ENCODE measurements at places on chromosomes 3 and 15. TPM values are rescaled to one million over a fixed set of nuclear protein-coding genes. Genes with fewer than 3 reads are reported as not detected.

DNA sequence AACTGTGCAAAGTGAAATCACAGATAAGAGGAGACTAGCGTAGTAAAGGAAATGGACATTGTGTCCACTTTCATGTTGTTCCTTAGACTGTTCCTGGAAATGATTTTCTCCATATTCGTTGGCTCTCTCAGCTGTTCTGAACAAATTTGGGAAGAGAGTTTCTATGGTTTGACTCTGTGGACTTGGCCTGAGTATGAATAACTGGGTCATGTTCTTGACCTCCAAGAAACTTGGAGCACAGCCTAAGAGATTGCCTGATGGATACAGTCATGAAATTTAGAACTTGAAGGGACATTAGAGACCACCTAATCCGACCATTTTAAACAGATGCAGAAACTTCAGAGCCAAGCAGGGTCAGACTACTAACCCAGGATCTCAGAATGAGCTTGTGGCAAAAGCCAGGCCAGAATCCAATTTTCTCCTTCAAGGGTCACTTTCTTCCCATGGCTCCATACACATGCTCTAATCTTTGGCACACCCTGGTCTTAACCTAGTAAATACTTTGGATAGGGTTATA is 430.4 kb downstream of the RBMS3 start:
- no peaks in the 10 kb centered on the region for H3K4me1 ChIP-seq
- H3K36me3 ChIP-seq: no peaks in the 10 kb centered on the region
- no peak overlapping the region for H3K27ac ChIP-seq
- no peaks in the 10 kb centered on the region for H3K27me3 ChIP-seq
- no peak overlapping the region for H3K4me3 ChIP-seq
- DNase-seq: no peak

DNA sequence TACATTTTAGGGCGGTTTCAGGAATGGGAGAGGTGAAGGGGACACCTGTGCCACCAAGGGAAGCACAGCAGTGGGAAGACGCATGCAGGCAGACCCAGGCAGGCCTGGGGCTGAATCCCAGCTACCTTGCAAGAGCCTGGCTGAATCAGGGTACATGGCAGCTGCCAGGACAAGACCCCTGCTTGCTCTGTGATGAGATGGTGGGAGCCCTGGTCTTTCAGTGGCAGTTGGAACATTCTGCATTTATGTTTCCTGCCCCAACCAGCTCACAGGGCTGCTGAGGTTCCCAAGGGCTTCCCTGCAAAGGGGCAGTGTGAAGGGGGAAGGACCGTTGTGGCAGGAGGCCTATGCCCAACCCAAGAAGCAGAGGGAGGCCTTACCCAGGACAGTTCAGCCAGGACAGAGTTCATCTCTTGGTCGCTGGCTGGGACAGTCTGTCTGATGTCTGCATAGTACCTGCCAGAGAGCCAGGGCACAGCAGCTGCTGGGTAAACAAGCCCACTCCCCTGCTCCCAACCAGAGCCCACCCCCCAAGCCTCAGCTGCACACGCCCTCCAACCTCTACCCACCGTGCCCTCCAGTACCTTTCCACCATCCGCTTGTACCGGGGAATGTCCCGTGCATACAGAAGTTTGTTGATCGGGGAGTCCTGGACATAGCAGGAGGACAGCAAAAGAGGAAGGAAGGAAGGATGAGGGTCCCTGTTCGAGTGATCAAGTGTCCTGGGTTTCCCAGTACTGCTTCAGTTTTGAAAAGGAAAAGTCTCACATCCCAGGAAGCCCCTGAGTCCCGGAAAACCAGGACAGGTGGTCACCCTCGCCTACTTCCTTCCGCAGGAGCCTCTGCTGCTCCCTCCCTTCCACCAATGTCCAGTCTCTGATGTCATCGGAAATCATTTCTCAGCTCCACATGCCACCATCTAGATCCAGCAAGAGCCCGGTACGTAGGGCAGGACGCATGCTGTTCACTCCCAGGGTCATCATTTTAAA is 23.1 kb downstream of the PLXNB1 start:
- H3K27ac ChIP-seq: no peak overlapping the region
- no peaks in the 10 kb centered on the region for H3K27me3 ChIP-seq
- no peak overlapping the region for H3K4me3 ChIP-seq
- H3K4me1 ChIP-seq: peaks cover 10% of the 10 kb centered on the region

GRCh38 chr3:166836836-166837235 is 543.3 kb downstream of the ZBBX start:
- no peaks in the 10 kb centered on the region for H3K27me3 ChIP-seq
- no peaks in the 10 kb centered on the region for H3K4me1 ChIP-seq
- no peak overlapping the region for H3K27ac ChIP-seq
- no peak overlapping the region for H3K4me3 ChIP-seq
- no peaks in the 10 kb centered on the region for H3K36me3 ChIP-seq

DNA sequence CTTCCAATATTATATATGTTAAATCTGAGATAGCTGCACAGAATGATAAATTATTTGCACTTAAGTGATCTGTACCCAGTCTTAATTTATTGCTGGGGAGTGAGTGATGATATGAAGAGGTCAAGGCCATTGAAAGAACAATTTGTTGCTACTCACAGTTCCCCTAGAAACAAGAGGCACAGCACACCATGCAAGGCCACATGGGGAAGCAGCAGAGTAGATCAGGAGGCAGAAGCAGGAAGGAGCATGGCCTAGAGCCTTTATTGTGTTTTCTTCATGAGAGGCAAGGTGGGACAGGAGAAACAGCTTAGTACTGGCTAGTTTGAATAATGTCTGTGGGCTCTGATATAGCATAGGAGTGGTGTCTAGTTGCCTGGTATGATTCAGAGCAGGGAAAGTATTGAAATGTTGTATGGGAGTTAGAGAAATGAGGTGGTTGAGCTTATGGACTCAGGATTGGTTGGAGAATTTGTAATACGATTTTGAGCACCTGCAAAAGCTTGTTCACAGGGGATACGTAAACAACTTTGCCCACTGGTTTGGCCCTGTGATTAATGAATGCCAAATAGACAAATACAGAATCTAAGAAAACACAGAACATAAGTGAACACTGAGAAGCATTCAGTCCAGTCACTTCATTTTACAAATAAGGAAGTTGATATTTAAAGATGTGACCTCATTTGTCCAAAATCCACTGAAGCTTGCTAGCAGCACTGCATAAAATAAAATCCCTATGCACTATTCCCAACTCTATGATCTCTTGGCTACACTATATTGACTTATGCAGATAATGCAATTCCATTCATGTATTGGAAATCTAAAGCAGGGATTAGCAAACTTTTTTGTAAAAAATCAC is 71.7 kb downstream of the TMCO5A start:
- H3K27ac ChIP-seq: no peak overlapping the region
- DNase-seq: no peak
- no peaks in the 10 kb centered on the region for H3K36me3 ChIP-seq
- H3K4me3 ChIP-seq: no peak overlapping the region

- H3K36me3 ChIP-seq: no peaks in the 10 kb centered on the region
These were observed 88.0 kb downstream of the TTBK2 start for GRCh38 chr15:42832576-42832975.

DNA sequence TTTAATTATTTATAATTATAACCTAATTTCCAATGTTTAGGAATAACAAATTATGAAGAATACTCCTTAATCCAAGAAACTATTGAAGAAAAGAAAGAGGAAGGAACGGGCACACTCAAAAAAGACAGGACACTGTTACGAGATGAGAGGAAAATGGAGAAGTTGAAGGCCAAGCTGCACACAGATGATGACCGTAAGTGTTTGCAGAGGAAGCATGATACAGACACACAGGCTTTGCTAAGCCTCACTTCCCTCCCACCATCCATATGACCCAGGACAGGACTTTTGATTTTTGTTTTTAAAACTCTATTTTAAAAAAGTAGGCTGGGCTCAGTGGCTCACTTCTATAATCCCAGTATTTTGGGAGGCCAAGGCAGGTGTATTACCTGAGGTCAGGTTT is 389.4 kb upstream of the TPM1 start:
- H3K27me3 ChIP-seq: no peaks in the 10 kb centered on the region
- peaks cover 8% of the 10 kb centered on the region for H3K4me1 ChIP-seq
- H3K27ac ChIP-seq: no peak overlapping the region
- H3K4me3 ChIP-seq: no peak overlapping the region
- peaks cover 13% of the 10 kb centered on the region for H3K36me3 ChIP-seq

DNA sequence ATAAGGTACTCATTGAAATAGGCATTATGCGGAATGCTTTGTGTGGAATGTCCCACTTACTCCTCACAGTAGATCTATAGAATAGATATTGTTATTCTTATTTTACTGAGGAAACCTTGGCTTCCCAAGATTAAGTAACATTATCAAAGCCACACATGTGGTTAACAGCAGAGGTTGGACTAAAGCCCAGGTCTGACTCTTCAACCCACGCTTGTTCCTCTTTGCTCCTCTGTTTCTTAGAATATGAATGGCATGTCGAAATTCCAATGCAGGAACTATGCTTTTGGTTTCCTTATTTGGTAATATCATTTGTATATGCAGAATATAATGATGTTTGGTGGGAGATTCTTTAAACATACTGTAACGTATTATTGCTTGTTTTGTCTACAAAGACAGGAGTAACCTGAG is 818.8 kb upstream of the LMCD1 start:
- H3K4me3 ChIP-seq: no peak overlapping the region
- peak overlapping the region; percentile 56 for H3K27ac ChIP-seq
- peaks cover 27% of the 10 kb centered on the region for H3K4me1 ChIP-seq
- no peaks in the 10 kb centered on the region for H3K36me3 ChIP-seq
- DNase-seq: peak; percentile 54

- H3K27ac ChIP-seq: no peak overlapping the region
- no peaks in the 10 kb centered on the region for H3K4me1 ChIP-seq
- no peaks in the 10 kb centered on the region for H3K36me3 ChIP-seq
These were observed 560.8 kb downstream of the MCTP2 start for GRCh38 chr15:94792196-94792595.

GRCh38 chr15:47820747-47821319 is 103.5 kb downstream of the SEMA6D start:
- no peak overlapping the region for H3K27ac ChIP-seq
- no peaks in the 10 kb centered on the region for H3K36me3 ChIP-seq
- DNase-seq: peak; percentile 33
- H3K4me3 ChIP-seq: no peak overlapping the region
- H3K4me1 ChIP-seq: peaks cover 19% of the 10 kb centered on the region

- no peak overlapping the region for H3K4me3 ChIP-seq
- H3K36me3 ChIP-seq: no peaks in the 10 kb centered on the region
- H3K4me1 ChIP-seq: no peaks in the 10 kb centered on the region
- H3K27me3 ChIP-seq: no peaks in the 10 kb centered on the region
- H3K27ac ChIP-seq: no peak overlapping the region
These were observed 28.3 kb upstream of the PRR23E start for GRCh38 chr3:127164615-127165014.

- no peak overlapping the region for H3K27ac ChIP-seq
- DNase-seq: no peak
- H3K4me3 ChIP-seq: no peak overlapping the region
These were observed 182.2 kb downstream of the APBA2 start for GRCh38 chr15:29067949-29068348.

GRCh38 chr3:171772427-171773056 is 37.7 kb downstream of the PLD1 start:
- no peaks in the 10 kb centered on the region for H3K4me1 ChIP-seq
- no peaks in the 10 kb centered on the region for H3K36me3 ChIP-seq
- peak; percentile 34 for DNase-seq
- no peaks in the 10 kb centered on the region for H3K27me3 ChIP-seq

DNA sequence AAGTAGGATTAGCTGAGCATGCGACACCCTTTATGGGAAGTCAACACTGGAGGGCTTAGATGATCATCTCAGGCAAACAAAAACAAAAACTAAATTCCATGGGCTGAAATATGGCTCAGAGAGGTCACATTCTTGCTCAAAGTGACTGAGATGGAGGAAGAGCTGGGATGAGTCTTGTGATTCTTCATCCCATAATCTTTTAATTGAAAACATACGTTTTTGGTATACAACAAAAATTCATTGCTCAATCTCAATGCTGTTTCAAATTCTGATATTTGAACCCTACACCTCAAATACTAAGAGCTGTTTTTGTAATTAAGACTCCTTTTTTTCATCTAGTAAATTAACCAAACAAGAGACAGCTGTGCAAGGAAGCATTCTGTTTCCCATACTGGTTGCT is 257.0 kb downstream of the NR1D2 start:
- no peaks in the 10 kb centered on the region for H3K36me3 ChIP-seq
- H3K27me3 ChIP-seq: no peaks in the 10 kb centered on the region
- no peak overlapping the region for H3K27ac ChIP-seq
- H3K4me3 ChIP-seq: no peak overlapping the region

- H3K4me1 ChIP-seq: no peaks in the 10 kb centered on the region
- no peaks in the 10 kb centered on the region for H3K36me3 ChIP-seq
- H3K27me3 ChIP-seq: no peaks in the 10 kb centered on the region
- no peak overlapping the region for H3K4me3 ChIP-seq
- H3K27ac ChIP-seq: no peak overlapping the region
These were observed 90.0 kb upstream of the BNIP2 start for GRCh38 chr15:59779110-59779509.

- H3K27ac ChIP-seq: no peak overlapping the region
- no peaks in the 10 kb centered on the region for H3K4me1 ChIP-seq
- no peak overlapping the region for H3K4me3 ChIP-seq
- DNase-seq: no peak
- H3K27me3 ChIP-seq: no peaks in the 10 kb centered on the region
These were observed 337.3 kb upstream of the CBLB start for GRCh38 chr3:106206146-106206545.

- no peak for DNase-seq
- no peaks in the 10 kb centered on the region for H3K27me3 ChIP-seq
- no peaks in the 10 kb centered on the region for H3K4me1 ChIP-seq
- H3K36me3 ChIP-seq: no peaks in the 10 kb centered on the region
These were observed 15.1 kb downstream of the HRG start for GRCh38 chr3:186680869-186681268.

GRCh38 chr3:105177576-105177975 is 189.1 kb upstream of the ALCAM start:
- H3K36me3 ChIP-seq: no peaks in the 10 kb centered on the region
- DNase-seq: no peak
- no peak overlapping the region for H3K4me3 ChIP-seq
- no peaks in the 10 kb centered on the region for H3K27me3 ChIP-seq
- H3K4me1 ChIP-seq: no peaks in the 10 kb centered on the region

DNA sequence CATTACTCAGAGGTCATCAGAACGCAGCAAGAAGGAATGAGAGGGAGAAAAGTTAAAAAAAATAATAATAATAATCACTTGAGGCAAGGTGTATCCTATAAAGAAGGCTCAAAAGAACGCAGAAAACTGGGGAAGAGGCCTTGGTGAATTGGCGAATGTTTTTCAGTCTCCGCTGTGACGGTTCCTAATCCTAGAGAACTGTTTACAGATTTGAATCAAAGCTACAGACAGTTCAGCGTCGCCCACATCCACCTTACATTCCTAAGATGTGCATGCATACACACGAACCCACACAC is 634 bp downstream of the ZMAT3 start:
- no peak for DNase-seq
- H3K27me3 ChIP-seq: no peaks in the 10 kb centered on the region
- peak overlapping the region; percentile 63 for H3K27ac ChIP-seq
- H3K4me3 ChIP-seq: peak overlapping the region; percentile 85
- H3K4me1 ChIP-seq: peaks cover 11% of the 10 kb centered on the region

GRCh38 chr3:49787536-49787935 is 1.2 kb upstream of the IP6K1 start:
- H3K27ac ChIP-seq: no peak overlapping the region
- peaks cover 17% of the 10 kb centered on the region for H3K4me1 ChIP-seq
- DNase-seq: no peak
- H3K27me3 ChIP-seq: no peaks in the 10 kb centered on the region

The KLHL40 gene
- total RNA-seq: not detected

The SLC38A3 gene
- total RNA-seq: not detected

The PARP9 gene
- total RNA-seq: 8.3 TPM

The STAB1 gene
- total RNA-seq: not detected

The ADGRG7 gene
- total RNA-seq: not detected

The CD80 gene
- not detected for total RNA-seq

The FGF7 gene
- not detected for total RNA-seq

The LRRC49 gene
- 5.1 TPM for total RNA-seq

The GCNT3 gene
- total RNA-seq: 0.13 TPM
